ENCODE measurements at places on chromosomes 3 and 15. TPM values are rescaled to one million over a fixed set of nuclear protein-coding genes. Genes with fewer than 3 reads are reported as not detected.

Gene COL8A1
- total RNA-seq, result 329 TPM

Gene DPPA4
- total RNA-seq, result not detected

Gene MBNL1
- 213 TPM for total RNA-seq

Gene DGKG
- total RNA-seq, result 0.16 TPM

Gene GOLGA8G
- total RNA-seq, result not detected
